ENCODE measurements at places on chromosomes 13 and 19. TPM values are rescaled to one million over a fixed set of nuclear protein-coding genes. Genes with fewer than 3 reads are reported as not detected.

Gene TIMM44
- 71.1 TPM for total RNA-seq

Gene KIR3DL2
- total RNA-seq: not detected

- DNase-seq: no peak
Measured at GRCh38 chr19:52936151-52936953, 13.1 kb upstream of the ZNF888 start.

- no peak for DNase-seq
Measured at GRCh38 chr19:53333066-53333462, 485 bp upstream of the ZNF845 start.

- DNase-seq: no peak
Measured at GRCh38 chr13:111020021-111020420, 95.1 kb upstream of the ARHGEF7 start.

DNA sequence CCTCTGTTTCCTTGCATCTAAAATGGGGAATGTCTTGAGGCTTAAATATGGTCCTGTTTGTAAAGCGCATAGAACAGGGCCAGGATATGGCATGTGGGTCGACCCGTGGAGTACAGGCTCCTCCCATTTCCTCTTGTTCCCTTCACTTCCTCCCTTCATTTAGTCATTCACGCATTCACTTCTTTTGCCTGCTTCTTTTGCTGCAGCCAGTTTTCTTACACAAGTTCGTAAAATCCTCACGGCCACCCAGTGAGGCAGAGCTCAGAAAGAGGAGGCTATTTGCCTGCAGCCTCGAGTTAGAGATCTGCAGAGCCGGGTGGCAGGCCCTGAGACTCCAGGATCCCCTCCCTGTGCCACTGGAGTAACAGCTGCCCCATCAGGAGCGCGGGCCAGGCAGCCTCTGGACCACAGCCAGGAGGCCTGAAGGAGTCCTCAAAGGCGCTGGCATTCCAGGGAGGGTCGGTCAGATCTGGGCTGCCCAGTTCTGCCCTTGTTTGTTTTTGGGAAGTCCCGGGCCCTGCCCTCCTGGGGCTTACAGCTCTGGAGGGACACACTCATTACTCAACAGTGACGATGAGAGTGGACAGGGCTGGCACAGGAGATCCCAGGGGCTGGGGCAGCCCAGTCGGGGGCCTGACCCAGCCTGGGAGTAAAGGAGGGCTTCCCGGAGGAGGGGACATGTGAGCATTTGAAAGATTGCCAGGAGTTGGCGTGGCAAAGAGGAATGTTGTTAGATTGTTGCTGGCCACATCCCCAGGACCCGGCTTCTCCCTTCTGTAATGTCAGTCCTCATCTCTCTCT, 4.6 kb downstream of the PPP5C start:
- DNase-seq: peak; percentile 35

DNA sequence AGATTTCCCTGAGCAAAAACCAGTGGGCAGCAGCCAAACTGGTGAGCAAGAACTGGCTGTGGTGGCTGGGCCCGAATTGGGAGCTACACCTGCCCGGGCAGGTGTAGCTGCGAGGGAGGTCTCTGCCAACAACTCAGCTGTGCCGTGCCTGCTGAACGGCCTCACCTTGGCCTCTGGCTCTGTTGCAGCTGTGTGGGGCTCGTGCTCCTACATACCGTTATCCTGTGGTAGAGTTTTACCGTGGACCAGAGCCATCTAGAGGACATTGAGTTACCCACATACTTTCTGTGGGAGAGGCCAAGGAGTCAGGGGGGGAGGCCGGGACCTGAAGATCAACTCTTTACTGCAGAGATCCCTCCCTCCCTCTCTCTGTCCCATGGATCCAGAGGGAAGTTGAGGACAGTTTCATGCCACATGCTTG, 113.2 kb downstream of the TM9SF2 start:
- DNase-seq: no peak
